GM13977 (cell line): ENCODE measurements at places on chromosomes 1 and 21.

- DNase-seq = no peak
These were observed 104.2 kb downstream of the WDR4 start for GRCh38 chr21:42775123-42775522.

GRCh38 chr21:27423038-27423437, 456.1 kb upstream of the ADAMTS5 start:
- DNase-seq = no peak

DNA sequence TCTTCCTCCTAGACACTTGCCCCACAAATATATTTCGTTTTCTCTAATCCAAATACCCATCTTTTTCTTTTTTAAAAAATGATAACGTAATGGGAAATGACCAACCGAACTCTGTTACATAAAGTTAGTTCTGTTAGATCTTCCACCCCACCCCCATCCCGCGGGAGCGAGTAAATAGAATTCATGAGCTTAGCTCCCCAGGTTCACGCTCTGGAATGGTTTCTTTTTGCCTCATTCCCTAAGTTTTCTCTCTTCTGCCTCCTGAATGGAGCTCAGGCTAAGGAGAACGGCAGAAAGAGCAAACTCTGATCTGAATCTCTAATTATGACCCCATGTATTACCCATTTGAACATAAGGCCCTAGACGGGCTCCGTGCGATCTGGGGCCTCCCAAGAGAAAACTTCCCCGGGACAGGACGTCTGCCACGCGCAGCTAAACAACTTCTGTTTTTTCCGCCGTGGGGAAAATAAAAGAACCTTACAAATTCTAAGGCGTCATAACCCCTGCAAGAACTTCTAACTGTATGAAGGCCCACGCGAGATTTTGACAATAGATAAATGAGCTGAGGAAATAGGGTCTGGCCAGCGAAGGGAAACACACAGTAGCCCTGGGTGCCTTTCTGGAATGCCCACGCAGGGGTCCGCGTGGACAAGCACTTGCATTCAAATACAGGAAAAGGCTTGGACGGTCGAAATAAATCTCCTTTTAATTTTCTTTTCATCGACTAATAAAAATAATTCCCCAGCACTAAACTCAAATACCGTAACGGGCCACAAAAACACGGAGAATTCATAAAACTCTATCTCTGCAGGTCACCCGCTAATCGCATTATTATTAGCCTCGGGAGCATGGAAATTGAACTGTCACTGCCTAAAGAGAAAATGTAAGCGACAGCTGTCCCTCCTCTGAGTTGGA, 2.2 kb downstream of the TBX15 start:
- DNase-seq = peak; percentile 23

DNA sequence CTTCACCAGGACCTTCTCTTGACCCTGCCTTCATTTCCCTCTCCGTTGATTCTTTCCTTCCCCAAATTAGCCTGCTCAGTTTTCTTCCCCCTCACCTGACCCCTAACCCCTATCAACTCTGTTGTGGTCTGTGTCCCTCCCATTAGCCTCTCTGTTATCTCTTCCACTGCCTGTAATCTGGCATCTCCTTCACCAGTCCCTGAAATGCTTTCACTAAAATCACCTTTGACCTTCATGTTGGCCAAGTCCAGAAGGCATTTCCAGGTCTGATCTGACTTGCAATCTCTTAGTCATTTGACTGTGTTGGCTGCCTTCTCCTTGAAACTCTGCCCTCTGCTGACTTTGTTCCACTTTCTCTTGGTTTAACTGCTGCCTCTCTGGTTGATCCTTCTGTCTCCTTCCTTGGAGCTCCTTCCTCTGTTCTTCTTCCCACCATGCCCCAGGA, 28.2 kb downstream of the ATP8B2 start:
- DNase-seq = peak; percentile 60

GRCh38 chr1:227729144-227729880, 5.8 kb downstream of the JMJD4 start:
- no peak for DNase-seq

DNA sequence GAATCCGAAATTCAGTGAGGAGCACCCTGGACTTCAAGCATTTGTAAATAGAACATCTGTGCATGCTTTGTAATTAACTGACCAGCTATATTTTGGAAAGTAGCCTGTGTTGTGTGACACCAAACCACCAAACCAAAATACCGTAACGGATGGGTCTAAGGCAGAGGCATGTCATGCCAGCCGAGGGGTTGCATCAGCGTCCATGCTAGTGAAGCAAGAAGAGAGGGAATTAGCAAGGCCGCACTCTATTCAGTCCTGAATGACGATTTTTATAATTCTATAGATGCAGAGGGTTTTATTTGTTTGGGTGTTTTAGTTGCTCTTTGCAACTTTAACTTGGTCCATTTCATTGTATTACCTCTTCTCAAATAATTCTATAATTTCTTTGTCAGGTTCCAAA, 116.8 kb upstream of the SMYD2 start:
- DNase-seq = no peak

GRCh38 chr1:226100436-226101391, 38.2 kb downstream of the H3-3A start:
- no peak for DNase-seq

DNA sequence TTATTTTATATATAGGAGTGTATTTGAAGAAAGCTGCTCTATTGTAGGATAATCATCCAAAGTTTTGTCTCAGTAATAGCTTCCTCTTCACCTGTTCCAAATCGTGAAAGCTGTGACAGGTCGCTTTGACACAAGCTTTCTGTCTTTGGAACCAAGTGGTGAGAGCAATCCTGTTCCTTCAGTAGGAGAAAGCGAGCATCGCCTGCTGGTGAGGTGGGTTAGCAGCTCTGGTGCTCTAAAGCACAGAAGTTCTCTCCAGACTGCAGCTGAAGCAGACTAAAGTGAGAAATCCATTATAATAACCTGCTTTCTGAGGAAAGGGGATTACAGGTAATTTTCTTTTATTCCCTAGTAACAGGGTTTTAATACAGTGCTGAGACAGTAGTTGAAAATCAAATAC, 803.8 kb downstream of the ADGRL2 start:
- no peak for DNase-seq

GRCh38 chr1:33072707-33073106, 8.2 kb upstream of the AZIN2 start:
- DNase-seq = no peak

- DNase-seq = no peak
These were observed 24.0 kb downstream of the C1QB start for GRCh38 chr1:22676916-22677583.

- DNase-seq = no peak
These were observed 87.0 kb downstream of the GPR52 start for GRCh38 chr1:174534789-174535188.

GRCh38 chr21:44071359-44072104, 35.7 kb upstream of the PWP2 start:
- no peak for DNase-seq

GRCh38 chr1:166905900-166906299, 29.8 kb upstream of the TADA1 start:
- no peak for DNase-seq

DNA sequence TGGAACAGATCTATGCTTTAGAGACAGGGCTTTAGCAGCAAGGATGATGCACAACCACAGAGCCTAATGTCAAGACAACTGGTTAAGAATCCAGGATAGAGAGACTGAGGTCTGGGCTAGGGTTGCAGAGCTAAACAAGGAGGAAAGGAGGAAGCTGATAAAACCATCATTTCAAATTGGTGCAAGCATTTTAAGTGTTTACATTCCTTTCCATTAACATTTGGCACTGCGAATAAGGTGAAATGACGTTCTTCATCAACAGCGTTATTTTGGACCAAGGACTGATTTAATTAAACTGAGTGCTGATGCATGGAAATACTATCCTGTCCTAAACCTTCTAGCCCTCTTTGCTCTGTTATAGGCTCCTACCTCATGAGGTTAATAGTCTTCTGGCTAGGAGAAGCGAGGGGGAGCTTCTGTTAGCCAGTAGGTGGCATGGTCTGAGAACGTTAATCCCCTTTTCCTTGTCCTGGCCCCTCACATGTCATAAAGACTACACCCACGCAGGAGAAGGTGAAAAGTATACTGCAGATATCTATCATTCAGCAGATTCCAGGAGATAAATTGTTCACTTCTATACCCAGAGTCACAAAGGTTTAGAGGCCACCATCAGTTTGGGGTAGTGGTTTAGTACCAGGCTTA, 7.6 kb upstream of the C1orf21 start:
- no peak for DNase-seq

DNA sequence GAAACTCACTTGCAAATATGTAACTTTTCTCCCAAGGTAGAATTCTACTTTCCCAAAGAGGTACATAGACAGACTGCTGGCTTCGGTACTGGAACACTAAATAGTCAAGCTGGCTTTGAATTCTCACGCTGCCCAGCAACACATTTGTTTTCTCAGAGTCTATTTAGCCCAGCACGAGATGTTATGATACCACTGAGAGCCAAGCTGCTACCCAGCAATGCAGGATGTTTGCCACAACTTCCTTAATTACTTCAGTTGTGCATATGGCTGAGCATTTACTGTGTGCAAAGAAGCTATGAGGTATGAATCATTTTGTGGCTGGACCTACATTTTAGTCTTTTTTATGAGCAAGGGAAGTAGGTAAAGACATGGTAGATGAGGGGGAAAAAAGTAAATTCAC, 793.2 kb downstream of the PLA2G4A start:
- no peak for DNase-seq

DNA sequence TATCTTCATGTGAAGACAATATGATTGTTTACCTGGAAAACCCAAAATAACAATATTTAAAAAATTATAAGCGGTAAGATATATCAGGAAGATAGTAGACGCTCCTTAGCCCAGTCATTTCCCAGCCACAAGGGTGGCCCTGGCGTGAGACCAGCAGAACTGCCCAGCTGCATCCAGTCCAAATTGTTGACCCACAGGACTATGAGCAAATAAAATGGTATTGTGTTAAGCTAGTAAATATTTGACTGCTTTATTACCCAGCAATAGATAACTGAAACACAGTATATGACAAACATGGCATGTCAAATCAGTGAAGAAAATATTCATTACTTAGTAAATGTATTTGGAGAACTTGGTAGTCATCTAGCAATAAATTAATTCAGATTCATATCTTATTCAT, 294.3 kb upstream of the SPAG17 start:
- DNase-seq = no peak

GRCh38 chr1:64598100-64598571, 128.2 kb downstream of the CACHD1 start:
- DNase-seq = no peak

DNA sequence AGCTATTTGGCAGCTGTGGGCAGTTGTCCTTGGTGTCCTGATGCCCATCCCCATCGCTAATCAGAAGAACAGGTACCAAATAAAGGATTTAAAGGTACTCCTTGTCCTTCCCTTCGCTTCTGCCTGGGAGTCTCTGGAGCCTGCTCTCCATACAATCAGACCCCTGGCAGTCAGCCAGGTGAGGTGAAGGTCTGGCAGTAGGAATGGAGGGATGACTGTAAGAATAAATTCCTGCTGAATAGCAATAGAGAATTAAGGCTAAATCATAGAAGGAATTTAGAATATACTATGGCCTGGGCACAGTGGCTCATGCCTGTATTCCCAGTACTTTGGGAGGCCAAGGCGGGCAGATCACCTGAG, 9.2 kb downstream of the THBS3 start:
- DNase-seq = no peak

- DNase-seq = no peak
These were observed at the start of gene DNMT3L for GRCh38 chr21:44261675-44262295. DNMT3L (minus strand) TSS chr21:44261897; CDS start chr21:44261259, 638 bp downstream.

DNA sequence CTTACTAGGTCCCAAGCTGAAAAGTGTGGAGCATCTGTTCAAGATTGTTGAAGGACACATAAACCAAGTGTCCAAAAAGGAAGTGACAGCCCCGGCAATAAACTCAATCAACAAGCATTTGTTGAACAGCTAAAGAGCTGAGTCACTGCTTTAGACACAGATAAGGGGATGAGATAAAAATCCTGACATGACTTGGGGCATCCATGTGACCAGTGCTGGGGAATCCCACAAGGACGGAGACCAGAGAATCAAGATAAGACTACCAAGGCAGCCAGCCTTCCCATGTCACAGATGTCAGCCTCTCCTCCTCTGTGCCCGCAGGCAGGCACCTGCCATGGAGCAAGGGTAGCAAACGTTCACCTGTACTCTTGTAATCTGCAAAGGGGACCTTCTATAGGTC, 118.6 kb upstream of the KAZN start:
- DNase-seq = no peak
